Suppressor macrophage (primary cell): ENCODE measurements at places on chromosomes 2 and 18.
A peak's percentile ranks its signal among the peaks of the same experiment; 100 is the strongest.

GRCh38 chr2:109380502-109381326, 233.1 kb downstream of the SEPTIN10 start:
- no peak for DNase-seq

GRCh38 chr2:134778372-134778771, 59.6 kb upstream of the TMEM163 start:
- DNase-seq: no peak

GRCh38 chr2:19362755-19363473, 4.5 kb upstream of the OSR1 start:
- peak; percentile 75 for DNase-seq

GRCh38 chr2:16121231-16121985, 181.1 kb downstream of the MYCN start:
- no peak for DNase-seq

DNA sequence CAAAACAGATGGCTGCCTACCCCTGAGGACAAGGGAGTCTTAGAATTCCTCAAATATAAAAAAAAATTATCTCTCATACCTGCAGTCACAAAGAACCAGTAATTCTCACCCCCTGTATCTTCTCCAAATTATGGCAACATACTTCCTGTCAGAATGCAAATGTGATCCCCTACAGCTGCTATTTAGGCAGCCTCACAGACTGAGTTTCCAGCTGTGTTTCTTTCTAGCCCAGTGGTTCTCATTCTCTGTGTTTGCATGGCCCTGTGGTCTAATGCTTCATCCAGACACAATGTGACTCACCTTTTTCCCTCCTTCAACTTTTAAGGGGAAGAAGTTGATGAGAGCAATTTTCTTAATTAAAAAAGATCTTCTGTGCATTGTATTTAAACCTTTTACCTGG, 726.3 kb downstream of the TSN start:
- no peak for DNase-seq

- peak; percentile 82 for DNase-seq
Observed at GRCh38 chr2:65232636-65233035, 5.0 kb downstream of the ACTR2 start.

DNA sequence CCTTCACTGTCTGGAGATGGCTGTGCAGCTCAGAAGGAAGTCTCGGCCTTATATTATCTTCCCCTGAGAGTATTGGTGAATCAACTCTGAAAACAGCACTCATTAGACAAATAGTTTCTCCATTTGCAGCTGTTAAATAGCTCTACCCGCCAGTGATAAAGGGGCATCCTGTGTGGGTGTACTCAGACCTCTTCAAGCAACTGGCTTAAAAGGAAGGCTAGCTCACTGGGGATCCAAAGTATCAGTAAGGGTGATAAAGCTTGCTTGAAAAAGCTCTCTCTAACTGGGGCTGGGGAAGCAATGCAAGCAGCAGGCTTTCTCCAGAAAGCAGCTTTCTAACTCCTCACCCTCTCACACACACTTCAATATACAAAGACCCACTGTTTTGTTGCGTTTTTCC, 64.9 kb upstream of the PSMD14 start:
- DNase-seq: no peak

DNA sequence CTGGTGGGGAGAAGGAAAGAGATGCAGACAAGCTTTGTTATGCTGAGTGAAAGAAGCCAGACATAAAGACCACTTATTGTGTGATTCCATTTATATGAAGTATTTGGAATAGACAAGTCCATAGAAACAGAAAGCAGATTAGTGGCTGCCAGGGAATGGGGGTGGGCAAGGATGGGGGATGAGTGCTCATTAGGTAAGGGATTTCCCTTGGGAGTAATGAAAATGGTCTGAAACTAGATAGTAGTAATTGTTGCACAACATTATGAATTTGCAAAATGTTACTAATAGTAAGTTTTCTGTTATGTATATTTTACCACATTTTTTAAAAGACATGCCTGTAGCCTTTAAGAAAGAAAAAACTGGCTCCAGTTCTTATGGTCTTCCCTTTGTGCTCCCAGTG, 154.9 kb downstream of the LNPK start:
- no peak for DNase-seq

DNA sequence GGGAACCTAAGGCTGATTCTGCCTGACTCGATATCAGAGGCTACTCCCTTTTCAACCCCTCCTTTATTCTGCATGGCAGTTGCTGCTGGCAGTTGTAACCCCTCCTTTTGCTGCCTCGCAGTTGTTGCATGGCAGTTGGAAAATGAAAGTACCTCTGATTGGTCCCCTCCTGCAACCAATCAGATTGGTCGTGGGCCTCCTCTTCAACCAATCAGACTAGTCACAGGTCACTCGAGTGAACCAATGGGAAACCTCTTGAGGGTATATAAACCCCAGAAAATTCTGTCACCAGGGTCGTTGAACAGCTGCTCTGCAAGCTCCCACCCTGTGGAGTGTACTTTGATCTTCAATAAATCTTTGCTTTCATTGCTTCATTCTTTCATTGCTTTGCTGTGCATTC, 294.3 kb upstream of the SLC8A1 start:
- no peak for DNase-seq

DNA sequence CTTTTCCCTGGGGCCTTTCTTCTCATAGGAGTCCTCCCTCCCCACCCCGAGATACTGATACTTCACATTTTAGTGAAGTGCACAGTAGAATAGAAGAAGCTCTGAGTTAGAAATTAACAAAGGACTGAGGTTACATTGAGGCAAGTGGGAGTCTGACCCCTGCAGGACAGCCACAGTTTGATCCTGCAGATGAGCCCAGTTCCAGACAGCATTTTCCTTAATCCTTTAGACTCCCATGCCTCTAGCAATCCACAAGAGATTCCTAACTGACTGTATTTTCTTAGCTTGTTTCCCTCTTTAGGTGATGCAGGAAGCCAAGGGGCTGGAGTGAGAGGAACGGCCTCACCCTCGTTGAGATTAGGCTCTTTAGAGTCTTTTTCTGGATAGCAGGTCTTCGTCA, 204.0 kb downstream of the CYRIA start:
- DNase-seq: no peak

DNA sequence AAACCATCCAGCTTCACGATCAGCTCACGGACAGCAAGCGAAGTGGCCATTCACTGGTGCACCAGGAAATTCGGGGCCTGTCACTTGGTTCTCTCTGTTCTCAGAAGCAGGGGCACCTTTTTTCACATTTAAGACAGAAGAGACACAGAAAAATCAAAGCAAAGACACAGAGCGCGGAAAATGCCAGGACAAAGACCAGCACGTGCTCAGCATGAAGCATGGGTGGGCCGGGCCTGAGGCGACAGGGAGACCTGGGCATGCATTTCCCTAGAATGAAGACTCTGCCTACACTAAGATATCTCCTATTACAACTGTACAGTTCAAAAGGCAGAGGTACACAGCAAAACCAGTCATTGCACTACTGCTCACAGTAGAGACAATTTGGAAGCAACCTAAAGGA, 117.4 kb upstream of the ID2 start:
- no peak for DNase-seq

- no peak for DNase-seq
Observed at GRCh38 chr2:188326669-188327301, 35.1 kb downstream of the GULP1 start.

- DNase-seq: no peak
Observed at GRCh38 chr2:85758361-85759256, 4.8 kb downstream of the ATOH8 start.

- no peak for DNase-seq
Observed at GRCh38 chr2:155145758-155146229, 447.3 kb downstream of the KCNJ3 start.

DNA sequence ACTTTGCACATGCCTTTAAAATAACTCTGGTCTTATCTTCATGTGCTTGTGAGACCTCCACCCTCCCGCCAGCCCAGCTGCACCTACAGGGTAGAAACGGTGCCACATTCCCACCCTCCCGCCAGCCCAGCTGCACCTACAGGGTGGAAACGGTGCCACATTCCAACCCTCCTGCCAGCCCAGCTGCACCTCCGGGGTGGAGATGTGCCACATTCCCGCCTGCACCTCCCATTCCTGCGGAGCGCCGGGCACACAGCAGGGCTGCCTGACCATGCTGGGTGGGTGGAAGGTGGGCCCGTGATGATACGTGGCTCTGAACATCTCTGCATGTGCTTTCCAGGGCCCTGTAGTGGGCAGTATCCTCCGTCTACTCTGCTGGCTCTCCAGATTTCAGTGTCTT, 243.7 kb upstream of the PXDN start:
- no peak for DNase-seq

- peak; percentile 36 for DNase-seq
Observed at GRCh38 chr2:227324642-227324994, 433 bp upstream of the MFF start.

- peak; percentile 48 for DNase-seq
Observed at GRCh38 chr2:190468814-190469569, 60.8 kb downstream of the MFSD6 start.

DNA sequence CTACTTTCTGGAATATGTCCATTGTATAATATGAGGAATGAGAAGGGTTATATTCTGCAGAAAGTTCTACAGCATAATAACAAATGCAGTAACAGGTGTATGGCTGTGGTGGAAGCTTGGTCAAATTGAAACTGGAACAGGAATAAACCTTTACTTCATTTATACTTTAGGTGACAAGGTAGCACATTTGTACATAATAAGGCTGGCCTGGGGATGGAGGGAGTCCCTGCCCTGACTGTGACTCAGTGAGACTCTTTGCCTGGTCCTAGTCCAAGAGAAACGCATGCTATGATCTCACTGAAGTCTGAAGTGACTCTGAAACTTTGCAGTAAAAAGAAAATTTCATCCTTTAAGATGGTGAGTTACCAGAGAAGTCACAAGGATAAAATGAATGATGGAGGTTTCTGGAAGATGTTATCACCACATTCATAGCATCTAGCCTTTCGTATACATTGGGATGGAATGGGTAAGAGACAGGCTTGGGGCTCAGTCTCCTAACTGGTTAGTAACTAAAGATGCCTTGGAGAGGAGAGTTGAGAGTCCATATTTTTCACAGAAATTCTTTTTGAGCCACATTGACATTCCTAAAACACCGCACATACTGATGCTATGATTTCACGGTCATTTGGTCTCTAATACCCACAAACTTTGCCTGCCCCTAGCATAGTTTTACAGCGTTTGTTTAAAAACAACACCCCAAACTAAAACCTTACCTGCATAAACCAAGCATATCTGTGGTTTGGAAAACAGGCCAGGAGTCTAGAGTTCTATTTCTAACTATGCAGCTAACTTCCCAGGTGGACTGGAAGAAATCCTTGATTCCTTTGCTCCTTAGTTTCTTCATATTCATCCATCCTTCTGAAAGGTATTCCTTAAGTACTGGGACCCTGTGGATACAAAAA, 42.4 kb upstream of the NABP1 start:
- no peak for DNase-seq

DNA sequence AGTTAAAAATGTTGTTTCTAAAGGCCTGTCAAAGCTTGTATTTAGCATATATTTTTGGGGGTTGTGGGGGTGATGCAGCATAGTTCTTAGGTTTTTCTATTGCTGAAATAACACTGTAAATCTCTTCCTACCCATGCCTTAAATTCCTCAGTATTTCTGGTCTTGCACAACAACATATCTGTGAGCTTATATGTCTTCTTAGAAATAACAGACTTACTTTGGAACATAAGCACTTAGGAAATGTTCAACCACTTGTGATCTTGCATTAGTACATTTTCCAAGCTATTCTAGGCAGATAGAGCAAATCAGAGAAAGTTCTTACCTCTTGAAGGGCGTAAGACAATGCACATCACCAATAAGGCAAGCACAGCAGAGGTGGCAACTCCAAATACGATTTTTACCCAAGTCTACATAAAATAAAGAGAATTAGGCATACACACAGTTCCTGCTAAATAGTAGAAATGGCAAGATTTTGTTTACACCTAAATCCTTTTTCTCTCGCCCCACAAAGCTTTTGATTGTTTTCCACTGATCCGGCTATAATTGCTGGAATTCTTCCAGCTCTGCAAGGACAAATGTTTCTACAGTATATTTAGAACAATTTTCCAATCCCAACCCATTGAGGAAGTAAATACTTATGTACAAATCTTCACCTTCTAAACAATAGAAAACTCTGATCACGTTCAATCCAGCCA, 512 bp downstream of the FAP start:
- no peak for DNase-seq

DNA sequence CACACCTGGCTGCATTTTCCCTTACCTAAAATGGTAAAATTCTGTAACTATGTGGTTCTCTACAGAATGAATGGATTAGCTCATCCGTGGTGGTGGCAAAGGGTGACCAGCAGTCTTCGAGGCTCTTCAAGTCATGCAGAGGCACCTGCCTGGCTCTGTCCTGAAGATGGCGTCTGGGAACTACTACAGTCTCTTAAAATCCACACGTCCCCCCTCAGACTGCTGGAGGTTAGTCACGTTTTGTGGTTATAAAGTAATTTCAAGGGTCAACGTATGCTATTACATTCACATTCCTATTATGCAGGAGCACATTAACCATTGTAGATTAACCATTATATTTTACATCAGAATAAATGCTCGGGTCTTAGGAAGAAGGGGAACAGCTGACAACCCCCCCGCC, 616.7 kb downstream of the GALR1 start:
- DNase-seq: no peak

DNA sequence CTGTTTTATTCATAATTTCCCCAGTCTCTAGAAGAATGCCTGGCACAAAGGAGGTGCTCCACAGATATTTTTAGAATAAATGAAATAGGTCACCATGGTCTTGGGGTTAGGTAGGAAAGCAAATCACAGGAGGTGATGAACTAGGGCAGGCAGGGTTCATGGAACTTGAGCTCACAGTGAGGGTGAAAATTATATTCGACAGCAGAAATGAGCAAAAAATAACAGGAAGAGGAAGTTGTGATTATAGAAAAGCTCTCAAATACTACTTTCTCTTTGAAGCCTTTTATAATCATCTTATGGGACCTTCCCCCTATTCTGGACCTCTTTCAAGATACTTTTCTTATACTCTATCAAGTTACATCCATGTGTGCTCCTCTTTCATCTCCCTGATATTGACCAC, 4.5 kb upstream of the CREB1 start:
- no peak for DNase-seq
